Activated CD4-positive, CD25-positive, alpha-beta regulatory T cell treated with anti-CD3 and anti-CD28 coated beads, Interleukin-2, amount 50 U/mL, for 72 hours (primary cell): ENCODE measurements at places on chromosomes 16 and 17.

DNA sequence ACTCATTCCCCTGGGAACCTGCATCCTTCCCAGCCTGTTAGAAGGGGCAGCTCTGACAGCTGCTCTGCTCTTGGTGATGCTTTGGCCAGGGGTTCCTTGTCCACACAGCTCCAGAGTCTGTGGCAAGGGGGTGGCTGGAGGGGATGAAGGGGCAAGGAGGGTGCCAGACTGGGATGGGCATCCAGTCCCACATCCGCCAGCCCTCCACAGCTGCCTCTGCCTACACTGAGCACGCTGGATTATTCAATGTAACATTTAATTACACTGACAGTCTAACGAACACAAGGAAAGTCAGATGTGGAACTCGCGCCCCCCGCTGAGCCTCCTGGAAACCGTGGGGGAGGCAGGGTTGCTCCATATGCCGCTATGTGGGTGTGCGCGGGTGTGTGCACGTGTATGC, 101.1 kb downstream of the C16orf78 start:
- no peak for DNase-seq

DNA sequence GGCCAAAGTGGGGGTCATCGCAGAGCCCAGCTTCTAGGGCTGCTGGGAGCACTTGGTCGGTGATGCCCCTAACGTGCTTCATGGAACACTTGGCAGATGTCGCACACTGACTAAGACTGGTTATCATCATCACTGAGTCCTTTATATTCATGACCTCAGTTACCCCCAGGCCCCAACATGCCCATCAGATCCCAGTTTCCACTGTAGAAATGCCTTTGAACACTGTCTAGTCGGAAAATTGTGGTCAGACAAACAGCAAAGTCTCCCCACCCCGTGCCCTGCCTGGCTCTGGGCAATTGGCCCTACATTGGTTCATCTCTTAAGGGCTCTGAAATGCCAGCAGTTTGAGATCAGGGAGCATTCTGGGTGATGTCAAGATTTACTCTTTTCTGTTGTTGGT, 51.3 kb downstream of the NKD1 start:
- no peak for DNase-seq

DNA sequence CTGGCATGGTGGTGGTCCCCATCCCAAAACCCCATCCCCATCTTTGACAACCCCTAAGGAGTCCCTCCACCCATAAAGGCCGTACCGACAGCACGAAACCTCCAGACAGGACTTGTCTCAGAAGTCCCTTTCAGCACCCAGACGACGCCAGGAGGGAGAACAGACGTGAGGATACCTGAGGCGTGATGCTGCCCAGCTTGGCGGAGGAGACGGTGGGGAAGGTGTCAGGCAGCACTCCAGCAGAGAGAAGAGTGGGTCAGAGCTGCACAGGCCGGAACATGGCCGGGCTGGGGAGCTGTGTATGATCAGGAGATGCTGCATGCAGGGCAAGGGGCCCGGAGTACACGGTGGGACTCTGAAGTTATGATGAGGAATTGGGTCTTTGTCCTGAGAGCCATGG, 244.2 kb downstream of the GSG1L start:
- no peak for DNase-seq

DNA sequence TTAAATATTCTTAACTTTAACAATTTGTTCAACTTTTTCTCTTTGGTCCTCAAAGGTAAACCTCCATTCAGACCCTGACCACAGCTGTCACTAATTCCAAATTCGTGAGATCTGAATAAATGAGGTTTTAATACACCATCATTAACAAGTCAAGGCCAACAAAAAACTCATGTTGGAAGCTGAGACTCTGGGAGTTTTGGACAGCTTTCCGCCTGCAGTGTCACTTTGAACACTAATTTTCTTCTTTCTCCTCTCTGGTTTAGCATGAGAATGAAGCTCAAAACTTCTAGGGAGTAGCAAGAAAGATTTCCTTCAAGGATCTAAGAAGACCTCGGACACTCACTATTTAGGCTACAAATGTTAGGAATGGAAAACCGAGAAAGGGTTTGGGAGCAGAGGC, 32.7 kb upstream of the DNAH9 start:
- DNase-seq: no peak

DNA sequence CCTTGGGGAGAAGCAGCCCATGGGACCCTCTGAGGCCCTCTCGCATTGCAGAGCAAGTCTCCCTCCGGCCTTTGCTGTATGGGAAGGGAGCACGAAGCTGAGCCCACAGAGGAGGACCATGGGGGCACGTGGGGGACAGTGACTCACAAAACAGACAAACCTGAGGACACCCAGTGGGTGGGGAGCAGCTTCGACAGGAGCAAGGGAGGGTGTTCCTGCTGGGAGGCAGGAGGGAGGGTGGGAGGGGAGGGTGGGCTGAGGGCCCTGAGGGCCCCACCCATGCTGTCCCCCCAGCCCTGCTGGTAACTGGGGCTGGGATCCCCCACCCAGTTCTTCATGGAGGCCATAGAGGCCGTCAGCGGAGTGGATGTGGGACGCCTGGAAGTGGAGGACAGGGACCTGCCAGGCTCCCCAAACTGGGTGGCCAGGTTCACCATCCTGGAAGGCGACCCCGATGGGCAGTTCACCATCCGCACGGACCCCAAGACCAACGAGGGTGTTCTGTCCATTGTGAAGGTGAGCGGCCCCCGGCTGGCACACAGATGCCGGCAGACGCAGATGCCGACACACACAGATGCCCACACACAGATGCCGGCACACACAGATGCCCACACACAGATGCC, 12.5 kb downstream of the SLC22A31 start:
- DNase-seq: peak; percentile 32

DNA sequence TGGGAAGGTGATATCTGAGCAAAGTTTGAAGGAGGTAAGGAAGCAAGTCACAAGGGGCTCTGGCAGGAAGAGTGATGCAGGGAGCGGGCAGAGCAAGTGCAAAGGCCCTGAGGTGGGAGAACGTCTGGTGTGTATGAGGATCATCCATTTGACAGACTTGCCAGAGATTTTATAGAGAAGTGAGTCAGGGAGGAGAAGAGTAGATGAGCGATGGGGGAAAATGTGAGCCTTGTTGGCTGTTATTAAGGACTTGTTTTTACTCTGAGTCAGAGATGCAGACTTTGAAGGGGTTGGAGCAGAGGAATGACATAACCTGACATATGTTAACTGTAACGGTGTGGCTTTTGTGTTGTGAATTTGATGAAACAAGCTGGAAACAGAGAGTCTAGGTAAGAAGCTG, 3.5 kb upstream of the CLEC10A start:
- no peak for DNase-seq

DNA sequence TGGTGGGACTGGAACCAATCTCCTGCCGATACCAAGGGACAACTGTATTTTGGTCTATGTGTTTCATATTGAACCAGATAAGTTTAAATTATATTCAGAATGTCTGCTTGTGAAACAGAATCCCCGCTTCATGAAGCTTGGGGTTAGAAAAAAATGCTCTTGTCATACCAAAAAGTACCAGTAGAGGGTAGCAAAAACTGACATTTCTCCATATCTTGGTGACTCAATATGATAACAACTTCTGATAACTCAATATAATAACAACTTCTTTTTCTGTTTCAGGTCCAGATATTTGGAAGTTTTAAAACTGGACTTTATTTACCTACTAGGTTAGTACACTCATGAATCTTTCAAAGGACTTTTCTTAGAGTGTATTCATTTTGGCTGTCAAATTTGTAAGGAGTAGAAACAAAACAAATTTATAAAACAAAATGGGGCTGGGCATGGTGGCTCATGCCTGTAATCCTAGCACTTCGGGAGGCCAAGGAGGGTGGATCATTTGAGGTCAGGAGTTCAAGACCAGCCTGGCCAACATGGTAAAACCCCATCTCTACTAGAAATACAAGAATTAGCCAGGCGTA, 52.3 kb upstream of the ADCY7 start:
- no peak for DNase-seq

- DNase-seq: no peak
These were observed 9.6 kb downstream of the ACE start for GRCh38 chr17:63486317-63487013.

DNA sequence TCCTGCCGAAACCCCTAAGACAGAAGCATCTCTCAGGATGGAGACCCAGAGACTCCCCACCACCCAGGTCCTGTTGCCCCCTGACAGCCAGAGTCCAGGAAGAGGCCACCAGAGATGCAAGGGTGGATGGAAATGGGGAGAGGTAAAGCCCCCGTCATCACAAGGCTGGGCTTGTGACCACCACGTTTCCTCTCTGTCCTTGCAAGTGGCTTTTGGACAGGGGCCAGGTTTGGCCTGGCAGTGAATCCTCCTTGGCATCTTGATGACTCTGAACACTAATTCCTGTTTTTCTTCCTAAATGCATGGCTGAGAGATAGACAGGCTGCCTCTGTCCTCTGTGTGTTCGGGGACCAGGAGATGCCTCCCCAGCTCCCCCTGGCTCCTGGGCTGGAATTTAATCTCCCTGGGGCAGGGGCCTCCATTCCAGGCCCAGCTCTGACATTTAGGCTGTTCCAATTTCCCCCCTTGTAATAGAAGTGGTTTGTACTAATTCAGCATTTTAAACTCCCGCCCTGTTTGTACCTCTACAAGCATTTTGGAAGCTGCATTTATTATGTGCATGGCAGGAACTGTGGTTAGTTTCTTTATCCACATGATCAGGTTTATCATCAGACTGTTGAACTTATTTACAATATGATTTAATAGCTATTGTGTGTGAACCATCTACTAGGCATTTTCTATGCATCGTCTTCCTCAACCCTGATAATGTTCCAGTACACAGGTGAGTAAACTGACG, 116.1 kb upstream of the IRX6 start:
- DNase-seq: no peak

- DNase-seq: no peak
These were observed 4.8 kb upstream of the PIRT start for GRCh38 chr17:10842658-10843057.

DNA sequence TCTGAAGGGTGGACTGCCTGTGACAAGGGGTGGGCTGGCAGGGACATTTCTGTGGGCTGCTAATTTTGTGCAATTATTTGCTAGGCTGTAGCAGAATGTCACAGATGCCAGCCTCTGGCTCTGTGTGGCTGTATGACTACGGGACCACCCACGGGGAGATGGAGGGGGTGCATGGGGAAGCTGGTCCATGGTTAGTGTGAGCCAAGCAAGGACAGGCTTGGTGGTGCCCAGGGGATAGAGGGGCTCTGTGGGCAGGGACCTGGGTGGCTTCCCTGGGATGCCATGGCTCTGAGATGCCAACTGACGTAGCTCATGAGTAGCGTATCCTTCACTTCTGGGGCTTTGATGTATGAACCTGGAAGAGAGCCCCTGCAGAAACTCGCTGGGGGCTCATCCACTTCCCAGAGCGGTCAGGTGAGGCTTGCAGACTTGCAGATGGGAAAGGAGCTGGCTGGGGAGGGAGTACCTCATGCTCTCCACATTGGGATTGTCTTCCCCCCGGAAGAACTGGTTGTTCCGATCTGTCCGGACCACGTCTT, 87.2 kb downstream of the TBC1D16 start:
- peak; percentile 11 for DNase-seq

DNA sequence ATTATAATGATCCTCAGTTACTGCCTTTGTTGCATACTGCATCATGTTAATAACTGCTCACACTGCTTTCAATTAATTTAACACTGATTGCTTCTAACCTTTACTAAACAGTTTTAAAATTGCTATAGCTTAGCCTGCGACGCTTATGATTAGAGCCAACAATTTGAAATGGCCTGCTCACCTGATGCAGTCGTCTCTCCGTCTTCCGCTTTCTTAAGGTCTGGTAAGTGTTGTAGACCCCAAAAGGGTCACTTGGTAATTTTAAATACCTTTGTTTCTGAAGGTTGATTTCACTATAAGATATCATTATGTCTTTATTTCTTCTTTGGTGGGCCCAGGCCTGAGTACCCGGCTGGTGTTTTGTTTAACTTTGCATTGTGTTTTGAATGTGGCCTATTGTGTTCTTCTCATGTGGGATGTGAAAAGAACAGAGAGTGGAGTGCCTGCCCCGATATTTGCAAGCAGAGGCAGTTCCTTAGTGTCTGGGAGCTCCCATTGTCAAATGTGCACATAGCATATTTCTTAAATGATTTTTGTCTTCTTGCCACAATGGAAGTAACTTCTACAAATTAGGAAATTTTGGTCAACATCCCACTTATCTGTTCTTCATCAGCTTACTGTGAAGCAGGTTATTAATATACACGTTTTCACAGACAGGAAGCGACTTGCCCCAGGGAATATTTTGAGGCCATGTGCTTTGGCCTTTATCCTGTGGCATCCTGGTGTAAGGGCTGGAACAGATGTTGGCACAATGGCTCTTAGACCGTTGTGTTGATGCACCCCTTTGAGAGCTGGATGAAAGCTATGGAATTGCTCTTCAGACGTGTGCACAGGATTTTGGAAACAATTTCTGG, 2.9 kb downstream of the PHKB start:
- DNase-seq: no peak

- DNase-seq: no peak
These were observed 2.8 kb upstream of the MMP15 start for GRCh38 chr16:58022601-58023371.

GRCh38 chr16:69105501-69106361, at the start of gene HAS3:
Gene HAS3, plus strand, starts transcription at chr16:69105653. Its CDS starts 3,743 bp downstream, at chr16:69109396.
- DNase-seq: no peak

- DNase-seq: no peak
These were observed 27.9 kb upstream of the CDH8 start for GRCh38 chr16:62064173-62064572.

GRCh38 chr17:48520631-48521079, 10.2 kb downstream of the HOXB1 start:
- DNase-seq: no peak

DNA sequence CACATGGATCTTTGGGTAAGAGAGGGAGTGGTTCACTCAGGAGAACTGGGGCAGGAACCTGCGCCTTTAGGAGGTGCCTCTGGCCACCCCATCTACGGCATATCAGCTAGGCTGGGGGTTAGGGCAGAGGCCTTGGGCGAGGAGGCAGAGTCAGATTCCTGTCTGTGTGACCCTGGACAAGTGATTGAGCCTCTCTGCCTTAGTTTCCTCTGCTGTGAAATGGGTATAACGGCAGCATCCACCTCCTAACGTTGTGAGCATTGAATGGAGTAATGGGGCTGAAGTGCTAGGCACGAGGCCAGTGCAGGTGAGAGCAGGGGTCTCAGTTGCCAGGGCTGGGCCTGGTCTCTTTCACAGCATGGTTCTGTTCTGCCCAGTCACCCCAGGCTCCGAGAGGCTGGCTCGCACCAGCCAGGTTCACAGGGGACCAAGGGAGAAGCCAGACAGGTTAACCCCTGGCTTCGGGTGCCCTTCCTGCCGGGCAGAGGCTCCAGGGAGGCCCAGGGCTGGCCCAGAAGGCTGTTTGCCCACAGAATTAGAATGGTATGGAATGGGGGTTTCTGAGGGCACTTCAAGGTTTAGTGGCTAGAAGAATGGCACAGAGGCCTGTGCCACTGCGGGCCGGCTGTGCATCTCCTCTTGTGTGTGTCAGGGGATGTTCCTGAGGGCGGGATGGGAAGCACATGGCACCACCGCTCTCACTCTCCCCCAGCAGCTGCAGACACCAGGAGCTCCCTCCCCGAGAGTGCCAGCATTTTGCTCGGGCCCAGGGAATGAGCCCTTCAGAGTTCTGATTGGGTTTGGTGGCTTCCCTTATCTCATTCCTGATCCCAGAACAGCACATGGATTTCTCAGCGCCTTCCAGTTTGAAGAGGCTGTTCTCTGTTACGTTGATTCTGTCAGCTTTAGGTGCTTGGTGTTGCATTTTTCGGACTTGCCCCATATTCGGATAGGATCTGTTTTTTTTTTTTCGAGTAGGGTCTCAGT, 23.8 kb downstream of the UNC13D start:
- no peak for DNase-seq
